ENCODE measurements at places on chromosomes 3 and 15.

GRCh38 chr3:162077108-162077507, 580.5 kb downstream of the OTOL1 start:
- DNase-seq: no peak

GRCh38 chr3:127754411-127755304, 67.7 kb downstream of the MGLL start:
- DNase-seq: no peak

GRCh38 chr15:96413657-96414056, 83.2 kb downstream of the NR2F2 start:
- DNase-seq: no peak

- no peak for DNase-seq
These were observed 653.6 kb downstream of the NAALADL2 start for GRCh38 chr3:175512700-175513099.

- DNase-seq: no peak
These were observed 63.2 kb upstream of the NEDD4 start for GRCh38 chr15:56056626-56057025.

DNA sequence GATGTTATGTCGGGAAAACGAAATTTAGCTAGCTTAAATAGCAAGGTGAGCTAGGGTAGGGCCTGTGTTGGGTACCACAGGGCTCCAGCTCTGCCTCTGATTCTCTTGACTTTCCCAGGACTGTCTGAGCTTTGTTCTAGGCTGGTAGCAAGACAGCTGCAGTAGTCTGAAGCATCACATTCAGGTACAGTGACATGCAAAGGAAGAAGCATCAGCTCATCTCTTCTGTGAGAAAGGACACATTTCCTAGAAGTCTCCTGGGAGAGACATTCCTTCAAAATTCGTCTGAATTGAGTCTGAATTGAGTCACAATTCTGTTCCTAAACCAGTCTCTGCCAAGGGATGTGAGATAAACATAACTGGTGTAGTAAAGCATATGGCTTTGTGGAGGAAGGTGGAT, 8.5 kb upstream of the UBXN7 start:
- DNase-seq: no peak

DNA sequence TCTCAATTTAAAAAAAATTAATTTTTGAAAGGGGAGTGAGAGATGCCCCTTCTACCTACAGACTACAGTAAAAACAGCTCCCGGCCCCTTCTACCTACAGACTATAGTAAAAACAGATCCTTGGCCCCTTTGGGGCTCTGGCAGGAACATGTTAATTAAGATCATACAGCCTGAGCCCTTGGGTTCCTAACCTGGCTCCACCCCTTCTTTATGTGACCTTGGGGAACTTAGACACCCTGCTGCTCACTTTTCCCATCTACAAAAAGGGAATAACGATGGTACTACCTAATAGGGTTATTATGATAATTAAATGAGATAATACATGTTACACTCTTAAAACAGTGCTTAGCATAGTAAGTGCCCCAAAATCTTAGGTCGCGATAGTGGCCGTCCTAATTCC, 60.1 kb upstream of the SEC61A1 start:
- DNase-seq: no peak

DNA sequence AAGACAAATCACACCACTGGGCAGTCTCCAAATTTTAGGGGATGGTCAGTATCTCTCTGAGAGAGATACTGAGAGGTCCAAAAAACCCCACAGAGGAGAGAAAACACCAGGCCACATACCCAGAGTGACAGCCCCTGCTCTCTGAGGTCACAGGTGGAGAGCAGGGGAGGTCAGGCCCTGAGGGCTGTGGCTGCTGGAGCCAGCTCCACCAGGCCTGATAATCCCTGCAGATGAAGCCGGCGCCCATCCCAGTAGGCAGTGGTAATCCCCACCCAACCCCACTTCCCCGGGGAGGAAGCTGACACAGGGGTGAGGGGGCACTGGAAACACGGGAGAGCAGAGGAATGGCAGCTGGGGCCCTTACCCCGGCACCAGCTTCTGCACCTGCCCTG, 31.2 kb upstream of the SRP14 start:
- DNase-seq: no peak

GRCh38 chr3:14082108-14082657, 42.5 kb downstream of the CHCHD4 start:
- DNase-seq: no peak

- no peak for DNase-seq
These were observed 351.2 kb downstream of the RAP2B start for GRCh38 chr3:153513236-153513635.

DNA sequence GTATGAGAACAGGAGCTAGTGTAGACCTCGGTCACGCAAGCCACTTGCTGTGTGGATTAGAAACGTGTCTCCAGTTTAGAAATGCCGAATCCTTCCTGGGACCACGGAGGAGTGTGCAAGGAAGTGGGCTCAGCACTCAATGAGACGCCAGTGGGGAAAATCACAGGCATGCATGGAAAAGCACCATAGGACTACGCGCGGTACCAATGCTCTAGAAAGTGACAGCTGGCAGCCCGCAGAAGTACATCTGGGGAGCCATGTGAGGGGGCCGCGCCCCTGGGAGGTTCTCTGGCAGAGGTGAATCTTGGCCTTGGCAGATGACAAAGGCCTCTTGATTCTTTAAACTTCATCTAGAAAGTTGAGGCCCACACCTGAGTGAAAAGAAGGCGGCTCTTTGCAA, 99.3 kb downstream of the LRRK1 start:
- DNase-seq: no peak

Measured in urinary bladder (tissue), 4 donors.